Daoy (cell line): ENCODE measurements at places on chromosomes 2 and 18. TPM values are rescaled to one million over a fixed set of nuclear protein-coding genes. Genes with fewer than 3 reads are reported as not detected.

Gene RBKS
- 1.7 and 3.4 TPM in 2 replicates for total RNA-seq

Gene CAPN13
- total RNA-seq: not detected in 2 replicates

Gene CPO
- not detected in 2 replicates for total RNA-seq

GRCh38 chr2:228768818-228769217 lies 502.3 kb downstream of the PID1 start:
- DNase-seq: peak; percentile 36

DNA sequence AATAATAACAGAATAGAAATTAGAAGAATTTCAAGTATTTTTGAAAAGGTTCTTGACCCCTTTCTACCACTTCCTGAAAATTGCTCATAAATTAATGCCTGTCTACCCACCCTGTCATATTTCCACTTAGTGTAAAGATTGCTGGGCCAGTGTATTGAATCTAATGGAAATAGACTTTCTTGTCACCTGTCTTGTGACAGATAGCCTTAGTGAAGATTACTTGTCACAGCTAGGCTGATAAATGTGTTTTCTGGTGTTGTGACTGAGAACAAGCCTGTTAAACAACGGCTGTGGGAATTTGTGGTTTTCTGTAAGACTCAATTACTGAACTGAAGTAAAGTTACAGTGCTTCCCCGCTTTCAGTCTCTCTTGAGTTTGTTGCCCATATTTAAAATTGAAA lies 37.0 kb downstream of the PIK3C3 start:
- no peak for DNase-seq

DNA sequence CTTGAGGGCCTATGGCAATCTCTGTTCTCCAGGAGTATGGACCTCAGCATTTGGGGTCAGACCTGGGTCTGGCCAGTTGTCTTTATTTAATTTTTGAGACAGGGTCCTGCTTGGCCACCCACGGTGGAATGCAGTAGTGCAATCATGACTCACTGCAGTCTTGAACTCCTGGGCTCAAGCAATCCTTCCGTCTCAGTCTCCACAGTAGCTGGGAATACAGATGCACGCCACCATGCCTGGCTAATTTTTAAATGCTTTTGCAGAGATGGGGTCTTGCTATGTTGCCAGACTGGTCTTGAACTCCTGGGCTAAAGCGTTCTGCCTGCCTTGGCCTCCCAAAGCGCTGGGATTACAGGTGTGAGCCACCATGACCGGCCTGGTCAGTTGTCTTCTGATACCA lies 46.4 kb upstream of the INHBB start:
- DNase-seq: no peak

DNA sequence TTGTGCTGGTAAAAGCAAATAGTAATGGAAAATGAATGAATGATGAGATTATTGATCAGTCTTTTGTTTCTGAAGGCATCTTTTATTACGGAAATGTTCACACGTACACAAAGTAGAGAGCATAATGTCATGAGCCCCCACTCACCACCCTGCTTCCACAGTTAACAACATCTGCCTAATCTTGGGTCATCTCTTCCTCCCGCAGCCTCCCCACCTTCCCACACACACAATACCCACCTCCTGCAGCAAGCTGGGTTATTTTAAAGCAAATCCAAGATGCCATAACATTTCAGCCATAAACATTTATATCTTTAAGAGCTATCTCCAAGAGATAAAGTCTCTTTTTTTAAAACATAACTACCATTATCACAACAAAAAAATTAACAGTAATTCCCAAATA lies 36.3 kb downstream of the CYP27C1 start:
- no peak for DNase-seq

- DNase-seq: no peak
Measured at GRCh38 chr2:15201009-15201408, 360.1 kb downstream of the NBAS start.

DNA sequence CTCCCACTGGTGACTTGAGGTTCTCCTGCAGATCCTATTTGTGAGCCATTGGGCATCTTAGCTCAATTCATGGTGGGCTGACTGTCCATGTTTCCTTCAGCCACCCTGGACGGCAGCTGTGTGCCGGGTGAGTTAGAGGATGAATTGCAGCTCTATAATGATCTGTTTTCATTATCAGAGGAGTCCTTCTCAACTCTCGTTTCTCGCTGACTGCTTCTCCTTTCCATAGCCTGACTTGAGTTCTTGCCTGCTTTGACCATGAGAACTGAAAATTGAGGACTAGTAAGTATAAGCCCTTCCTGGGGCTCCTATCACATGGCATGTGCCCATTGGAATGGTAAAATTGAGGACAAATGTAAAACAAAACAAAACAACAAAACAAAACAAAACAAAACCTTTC lies 121.8 kb downstream of the CDC42EP3 start:
- DNase-seq: no peak

DNA sequence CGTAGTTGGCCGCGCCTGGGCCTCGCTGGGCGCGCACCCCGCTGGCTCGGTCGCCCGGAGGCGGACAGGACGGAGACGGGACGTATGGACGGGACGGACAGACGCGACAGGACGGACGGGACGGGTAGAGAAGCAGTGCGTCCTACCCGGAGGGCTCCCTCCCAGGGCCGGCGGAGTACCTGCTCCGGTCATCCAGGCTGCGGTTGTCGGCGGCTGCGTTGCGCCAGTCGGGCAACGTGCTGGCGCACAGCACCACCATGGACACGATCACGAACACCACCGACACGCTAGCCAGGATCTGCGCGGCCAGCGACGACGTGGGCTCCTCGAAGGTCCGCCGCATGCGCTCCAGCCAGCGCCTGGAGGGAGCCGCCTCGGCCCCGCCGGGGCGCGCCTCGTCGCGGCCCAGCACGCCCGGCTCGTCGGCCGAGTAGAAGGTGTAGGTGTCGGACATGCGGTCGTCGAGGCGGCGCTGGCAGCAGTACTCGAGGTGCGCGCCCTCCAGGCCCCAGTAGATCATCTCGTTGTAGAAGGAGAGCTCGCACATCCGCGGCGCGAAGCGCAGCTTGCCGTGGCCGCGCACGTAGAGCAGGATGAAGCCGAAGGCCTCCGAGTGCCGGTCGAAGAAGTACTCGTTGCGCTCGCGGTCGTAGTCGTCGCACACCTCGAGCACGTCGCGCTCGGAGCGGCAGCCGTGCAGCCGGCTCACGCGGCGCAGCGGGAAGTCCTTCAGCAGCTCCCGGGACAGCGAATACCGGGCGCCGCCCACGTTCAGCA lies 903 bp downstream of the KCNG3 start:
- DNase-seq: no peak

- no peak for DNase-seq
Measured at GRCh38 chr18:61400016-61400635, 66.9 kb downstream of the CDH20 start.

DNA sequence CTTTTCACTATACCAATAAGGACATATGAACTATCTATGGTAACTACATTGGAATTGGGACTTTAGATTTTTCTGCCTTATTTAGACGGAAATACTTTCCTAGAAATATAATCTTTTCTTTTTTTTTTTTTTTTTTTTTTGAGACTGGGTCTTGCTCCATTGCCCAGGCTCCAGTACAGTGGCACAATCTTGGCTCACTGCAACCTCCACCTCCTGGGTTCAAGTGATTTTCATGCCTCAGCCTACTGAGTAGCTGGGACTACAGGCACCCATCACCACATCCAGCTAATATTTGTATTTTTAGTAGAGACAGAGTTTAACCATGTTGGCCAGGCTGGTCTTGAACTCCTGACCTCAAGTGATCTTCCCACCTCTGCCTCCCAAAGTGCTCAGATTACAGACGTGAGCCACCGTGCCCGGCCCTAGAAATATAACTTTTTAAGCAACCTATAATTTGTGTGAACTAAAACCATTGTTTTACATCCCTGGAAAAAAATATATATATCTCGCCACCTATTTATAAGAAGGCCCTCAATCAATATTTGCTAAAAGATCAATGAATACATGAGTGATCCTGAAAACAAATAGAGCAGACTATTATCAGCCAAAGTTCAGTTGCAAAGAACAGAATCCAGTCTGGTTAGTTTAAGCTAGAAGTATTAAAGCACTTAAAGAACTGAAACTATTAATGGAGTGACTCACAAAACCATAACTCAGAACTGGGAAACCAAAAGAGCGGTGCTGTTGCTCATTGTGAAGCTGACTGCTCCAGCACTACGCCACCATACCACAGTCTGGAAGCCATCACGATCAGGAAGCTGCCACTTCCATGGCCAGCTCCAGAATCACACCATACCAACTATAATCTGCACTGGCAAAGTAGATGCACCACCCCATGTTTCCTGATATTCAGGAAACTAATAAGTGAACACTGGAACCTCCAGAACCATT lies 8.4 kb upstream of the HNRNPLL start:
- peak; percentile 59 for DNase-seq
